Smooth muscle cell of the brain vasculature (primary cell): ENCODE measurements at places on chromosomes 2 and 18.

GRCh38 chr2:182128821-182129707, 143.4 kb downstream of the PPP1R1C start:
- DNase-seq = no peak

GRCh38 chr2:32436150-32436549, 79.3 kb downstream of the BIRC6 start:
- no peak for DNase-seq

- DNase-seq = no peak
Measured at GRCh38 chr2:3289971-3290370, 87.6 kb downstream of the EIPR1 start.

DNA sequence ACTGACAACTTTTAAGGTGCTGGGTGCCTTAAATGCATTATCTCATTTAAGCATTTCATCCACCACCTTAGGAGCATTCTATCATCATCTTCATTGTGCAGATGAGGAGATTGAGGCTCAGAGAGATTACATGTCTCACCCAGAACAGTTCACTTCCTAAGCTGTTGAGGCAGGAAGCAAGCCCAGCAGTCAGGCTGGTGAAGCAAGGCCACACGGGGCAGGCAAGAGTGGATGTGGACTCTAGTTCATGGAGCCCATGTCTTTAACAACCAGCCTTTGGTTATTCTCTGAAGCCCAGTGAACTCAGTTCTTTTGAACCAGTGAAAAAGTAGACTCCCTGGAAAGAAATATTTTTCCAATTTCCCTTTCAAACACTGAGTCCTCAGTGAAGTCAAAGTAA, 294.8 kb upstream of the MGAT5 start:
- no peak for DNase-seq

GRCh38 chr2:240561325-240561971, 1.3 kb downstream of the DUSP28 start:
- DNase-seq = no peak

GRCh38 chr2:47494267-47495130, 91.5 kb downstream of the MSH2 start:
- no peak for DNase-seq

- DNase-seq = no peak
Measured at GRCh38 chr2:203625701-203626100, 80.7 kb upstream of the CD28 start.

- DNase-seq = no peak
Measured at GRCh38 chr2:235533616-235534385, 40.0 kb downstream of the AGAP1 start.

- DNase-seq = no peak
Measured at GRCh38 chr2:1405967-1406366, 7.3 kb upstream of the TPO start.

DNA sequence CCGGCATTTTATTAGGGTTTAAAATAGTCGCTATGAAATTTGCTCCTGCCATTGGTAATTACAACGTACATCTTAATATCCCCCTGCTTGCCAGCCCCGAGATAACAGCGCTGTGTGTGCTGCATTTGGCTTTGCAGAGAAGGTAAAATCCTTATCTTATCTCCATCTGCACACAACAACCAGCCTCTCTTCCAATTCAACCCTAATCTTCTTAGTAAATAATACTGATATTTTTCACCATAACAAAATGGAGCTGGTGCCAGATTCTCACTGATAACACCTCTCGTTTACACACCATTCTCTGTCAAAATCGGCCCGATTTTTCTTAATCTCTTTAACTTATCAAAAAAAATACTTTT, 61.4 kb upstream of the SIX3 start:
- DNase-seq = no peak

DNA sequence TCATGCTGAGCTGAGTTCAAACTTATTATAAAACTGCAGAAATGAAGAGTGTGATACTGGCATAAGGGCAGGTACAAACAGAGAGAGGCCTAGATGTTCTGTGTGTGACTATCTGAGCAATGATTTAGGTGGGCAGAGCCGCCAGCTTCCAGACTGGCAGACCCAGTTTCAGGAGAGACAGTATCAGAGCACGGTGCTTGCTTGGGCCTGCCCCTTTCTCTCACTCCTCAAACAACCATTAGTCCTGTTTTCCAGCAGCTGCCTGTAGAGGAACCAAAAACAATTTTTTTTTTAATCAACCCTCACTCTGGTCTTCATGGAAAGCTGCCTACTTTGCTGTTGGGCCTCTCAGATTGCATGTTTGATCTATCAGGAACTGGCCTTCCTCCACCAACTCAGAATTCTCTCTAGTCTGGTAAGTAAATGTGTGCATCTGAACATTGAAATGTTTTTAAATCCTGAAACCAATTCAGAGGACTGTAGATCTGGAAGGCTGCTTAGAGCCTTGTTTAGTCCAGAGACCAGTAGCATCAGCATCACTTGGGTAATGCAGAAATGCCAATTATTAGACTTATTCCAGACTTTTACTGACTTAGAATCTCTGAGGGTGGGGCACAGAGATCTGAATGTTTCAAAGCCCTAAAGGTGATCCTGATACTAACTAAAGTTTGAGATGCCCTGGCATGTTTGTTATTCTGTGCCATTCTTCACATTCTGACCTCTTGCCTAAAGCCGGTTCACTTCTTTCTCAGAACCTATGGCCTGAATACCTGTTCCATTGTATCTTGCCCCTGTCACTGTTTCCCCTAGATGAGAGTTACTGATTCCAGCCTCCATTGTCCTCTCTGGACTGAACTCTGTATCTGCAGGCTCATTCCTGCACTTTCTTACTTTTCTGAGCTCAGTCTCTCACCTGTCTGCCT, 24.8 kb upstream of the CRIM1 start:
- DNase-seq = no peak

DNA sequence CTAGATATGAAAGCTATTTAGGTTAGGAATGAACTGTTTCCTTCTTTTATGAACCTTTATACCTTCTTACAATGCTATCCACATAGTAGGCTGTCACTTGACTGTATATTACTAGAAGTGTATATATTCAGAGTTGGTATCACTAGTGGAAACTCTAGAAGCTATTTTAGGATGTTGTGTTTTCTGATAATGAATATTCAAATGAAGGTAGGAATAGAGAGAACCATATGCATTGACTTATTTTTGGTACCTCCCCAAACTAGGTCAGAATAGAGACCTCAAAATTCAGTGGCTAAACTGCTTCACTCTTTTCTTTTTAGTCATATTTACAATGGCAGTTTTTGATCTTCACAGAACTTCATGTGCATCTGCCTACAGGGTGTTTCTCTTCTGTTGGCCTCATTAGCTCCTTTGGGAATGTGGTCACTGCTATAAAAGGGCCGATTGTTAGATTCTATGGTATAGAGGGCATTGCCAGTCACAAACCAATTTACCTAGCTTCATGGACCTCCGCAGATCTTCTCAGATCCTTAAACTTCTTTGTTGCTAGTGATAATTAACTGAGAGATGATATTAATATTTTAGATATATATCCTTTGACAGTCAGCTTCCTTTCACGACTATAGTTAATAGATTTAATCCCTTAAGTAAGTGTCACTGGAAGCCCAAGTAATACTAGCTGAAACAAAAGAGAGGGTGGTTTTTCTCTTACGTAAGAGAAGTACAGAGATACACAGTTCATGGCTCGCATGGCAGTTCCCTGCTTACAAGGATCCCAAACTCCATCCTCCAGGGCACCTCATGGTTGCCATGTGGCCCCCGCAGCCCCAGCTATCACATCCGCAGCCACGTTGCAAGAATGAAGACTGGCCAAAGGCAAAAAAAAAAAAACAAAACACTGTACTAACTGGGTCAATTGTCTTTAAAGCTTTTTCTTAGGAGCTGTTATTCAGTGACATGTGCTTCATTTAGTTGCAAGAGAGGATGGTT, 61.0 kb downstream of the TSPYL6 start:
- DNase-seq = no peak

DNA sequence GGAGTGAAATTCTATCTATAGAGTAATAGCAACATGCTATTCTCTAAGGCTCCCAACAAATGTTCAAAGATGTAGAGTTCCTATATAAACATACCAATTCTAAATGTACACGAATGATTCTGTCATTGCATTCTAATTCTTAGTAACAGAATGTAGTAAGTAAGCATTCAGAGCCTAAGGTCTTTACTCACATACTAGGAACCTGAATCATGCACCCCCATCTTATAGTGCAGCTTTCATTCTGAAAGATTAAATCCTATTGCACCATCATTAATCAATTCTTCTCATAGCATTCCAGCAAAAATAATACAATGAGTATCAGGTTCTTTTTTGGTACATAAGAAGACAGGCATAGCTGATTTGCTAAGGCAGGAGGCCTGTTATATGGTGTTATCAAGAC, 230.0 kb downstream of the NCKAP5 start:
- DNase-seq = no peak

DNA sequence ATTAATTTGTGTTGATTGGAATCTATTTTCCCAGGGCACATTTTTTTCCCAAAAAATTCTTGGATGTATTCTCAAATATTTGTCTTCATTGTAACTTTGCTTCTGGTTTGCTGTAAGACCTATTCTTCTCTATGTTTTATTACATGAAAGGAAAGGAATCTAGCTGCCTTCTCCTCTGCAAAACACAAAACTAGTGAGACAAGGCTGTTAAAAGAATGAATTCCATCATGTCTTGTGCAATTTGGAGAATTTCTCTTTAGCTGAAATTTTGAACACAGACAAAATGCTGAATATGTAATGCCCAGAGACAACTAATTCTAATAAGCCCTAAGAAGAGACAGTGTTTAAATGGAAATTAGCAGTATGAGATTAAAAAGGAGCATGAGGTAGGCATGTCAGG, 275.9 kb downstream of the CDH20 start:
- DNase-seq = no peak

- peak; percentile 17 for DNase-seq
Measured at GRCh38 chr18:27954226-27954625, 222.7 kb downstream of the CDH2 start.

- DNase-seq = no peak
Measured at GRCh38 chr2:120863146-120863545, 127.5 kb downstream of the GLI2 start.

DNA sequence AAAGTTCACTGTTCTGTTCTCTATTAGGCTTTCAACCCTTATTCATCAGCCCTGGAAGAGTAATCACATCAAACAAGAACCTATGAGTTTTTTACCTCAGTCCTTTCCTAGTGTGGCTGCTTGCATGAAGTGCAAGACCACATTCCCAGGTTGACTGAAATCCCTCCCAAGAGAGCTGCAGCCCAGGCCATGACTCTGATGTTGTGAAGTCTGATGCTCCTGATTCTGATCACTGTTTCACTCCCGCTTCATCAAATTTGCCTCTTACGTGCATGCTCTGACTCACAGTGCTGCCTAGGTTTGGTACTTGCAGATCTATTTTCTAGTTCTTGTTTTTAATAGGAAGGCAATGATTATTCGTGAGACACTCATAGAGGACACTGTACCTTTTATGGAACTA, 58.2 kb upstream of the DSEL start:
- no peak for DNase-seq

GRCh38 chr2:124250433-124250832, 225.3 kb downstream of the CNTNAP5 start:
- DNase-seq = no peak

DNA sequence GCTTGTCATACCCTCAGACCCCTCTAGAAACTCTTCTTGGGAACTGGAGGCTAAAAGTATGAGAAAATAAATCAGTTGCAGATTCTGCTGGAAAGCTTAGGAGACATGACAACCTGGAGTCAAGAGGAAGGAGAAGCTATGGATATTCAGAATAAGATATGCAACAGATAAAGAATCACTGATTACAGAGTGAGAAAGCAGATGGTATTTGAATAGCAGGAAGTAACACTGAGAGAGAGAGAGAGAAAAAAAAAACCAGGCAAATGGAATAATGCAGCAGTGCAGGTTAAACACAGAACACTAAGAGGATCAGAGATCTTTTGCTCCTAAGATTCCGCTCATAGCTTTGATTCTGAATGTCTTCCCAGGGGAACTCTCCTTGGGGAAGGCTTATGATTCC, 1284.1 kb upstream of the NXPH2 start:
- no peak for DNase-seq

DNA sequence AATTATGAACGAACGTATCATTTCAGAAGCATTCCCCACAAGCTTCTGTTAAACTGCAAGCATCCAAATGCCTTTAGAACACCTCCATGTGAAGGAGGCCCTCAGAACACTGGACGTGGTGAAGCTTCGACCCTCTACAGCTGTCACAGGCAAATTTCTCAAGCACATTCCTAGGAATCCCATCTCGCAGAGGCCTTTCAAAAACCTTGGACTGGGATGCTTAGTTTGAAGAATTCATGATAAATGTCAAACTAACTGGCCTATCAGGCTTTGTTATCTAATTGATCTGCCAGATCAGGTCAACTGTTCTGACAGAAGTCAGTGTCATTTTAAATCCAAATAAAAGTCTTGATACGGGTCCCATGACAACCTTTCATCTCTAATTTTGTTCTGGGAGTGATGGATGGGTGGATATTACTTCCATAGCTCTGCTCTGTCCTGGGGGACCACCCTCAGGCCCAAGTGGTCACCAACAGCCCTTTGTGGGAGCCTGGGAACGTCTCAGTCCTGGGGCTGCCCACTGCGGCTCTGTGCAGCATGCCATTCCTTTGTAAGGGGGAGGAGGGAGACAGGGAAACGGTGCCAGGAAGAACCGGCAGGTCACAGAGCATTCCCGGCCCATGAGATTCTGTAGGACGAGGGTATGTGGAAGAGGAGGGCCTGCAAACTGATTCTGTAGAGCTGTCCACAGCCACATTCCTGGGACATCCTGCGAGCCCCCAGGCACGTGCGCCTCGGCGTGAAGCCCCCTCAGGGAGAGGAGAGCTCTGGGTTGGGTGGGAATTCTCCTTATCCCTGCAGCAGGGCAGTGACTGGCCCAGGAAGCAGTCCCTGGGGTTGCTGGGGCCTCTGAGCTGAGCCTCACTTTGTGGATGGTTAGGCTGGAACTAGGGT, 59.1 kb upstream of the PXDN start:
- no peak for DNase-seq
